ENCODE measurements at places on chromosomes 12 and 14. TPM values are rescaled to one million over a fixed set of nuclear protein-coding genes. Genes with fewer than 3 reads are reported as not detected.

DNA sequence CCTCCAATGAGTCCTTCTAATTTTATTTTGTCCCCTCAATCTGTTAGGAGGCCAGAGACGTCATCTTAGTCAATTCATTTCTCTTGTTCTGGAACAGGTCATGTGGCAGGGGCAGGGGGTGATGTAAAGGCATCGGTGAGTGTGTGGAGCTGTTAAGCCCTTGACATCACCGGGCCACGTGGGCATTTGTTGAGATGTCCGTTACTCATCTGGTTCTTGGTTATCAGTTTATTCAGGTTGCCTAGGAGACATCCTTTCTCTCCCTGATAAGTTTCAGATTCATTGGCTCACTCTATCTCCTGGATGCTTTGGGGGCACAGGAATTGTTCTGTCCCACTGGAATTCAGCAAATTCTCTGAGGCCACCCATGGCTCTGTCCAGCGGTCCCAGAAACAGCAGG, 33.6 kb upstream of the SEL1L start:
- peak; percentile 8 for DNase-seq

OR6C2 gene
- total RNA-seq, result not detected

TMPO gene
- total RNA-seq, result 163 TPM

LRRC10 gene
- total RNA-seq, result not detected

CLBA1 gene
- 3.9 TPM for total RNA-seq

GRCh38 chr12:91205811-91206210, 23.2 kb upstream of the DCN start:
- DNase-seq, result no peak

- peak; percentile 84 for DNase-seq
Observed at GRCh38 chr12:127162902-127163301, 1104.1 kb upstream of the TMEM132C start.

DNA sequence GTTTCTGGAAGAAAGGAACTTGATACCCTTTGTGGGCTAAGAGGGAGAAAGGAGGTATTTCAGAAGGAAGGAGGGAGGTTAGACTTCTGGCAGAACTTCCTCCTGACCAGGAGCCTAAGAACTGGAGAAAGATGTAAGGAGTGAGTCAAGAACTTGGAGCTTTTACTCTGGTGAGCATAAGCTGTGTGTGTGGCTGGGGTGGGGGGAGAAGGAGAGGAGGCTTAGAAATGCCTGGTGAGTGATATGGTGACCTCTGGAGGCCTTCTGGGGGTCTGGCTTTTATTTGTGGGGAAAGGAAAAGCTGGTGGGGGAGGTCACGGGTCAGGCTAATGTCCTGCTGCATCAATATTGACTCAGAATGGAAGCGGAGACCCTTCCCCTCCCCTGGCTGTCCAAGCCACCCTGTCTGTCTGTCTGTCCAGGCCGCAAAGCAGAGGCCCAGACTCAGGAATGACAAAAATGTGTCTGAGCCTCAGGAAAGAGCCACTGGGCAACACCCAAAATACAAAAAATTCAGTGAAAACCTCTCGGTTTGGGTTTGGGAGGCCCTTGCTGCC, 4.8 kb downstream of the LRP1 start:
- peak; percentile 57 for DNase-seq

- no peak for DNase-seq
Observed at GRCh38 chr14:30957813-30958370, 67.6 kb upstream of the AP4S1 start.

DNA sequence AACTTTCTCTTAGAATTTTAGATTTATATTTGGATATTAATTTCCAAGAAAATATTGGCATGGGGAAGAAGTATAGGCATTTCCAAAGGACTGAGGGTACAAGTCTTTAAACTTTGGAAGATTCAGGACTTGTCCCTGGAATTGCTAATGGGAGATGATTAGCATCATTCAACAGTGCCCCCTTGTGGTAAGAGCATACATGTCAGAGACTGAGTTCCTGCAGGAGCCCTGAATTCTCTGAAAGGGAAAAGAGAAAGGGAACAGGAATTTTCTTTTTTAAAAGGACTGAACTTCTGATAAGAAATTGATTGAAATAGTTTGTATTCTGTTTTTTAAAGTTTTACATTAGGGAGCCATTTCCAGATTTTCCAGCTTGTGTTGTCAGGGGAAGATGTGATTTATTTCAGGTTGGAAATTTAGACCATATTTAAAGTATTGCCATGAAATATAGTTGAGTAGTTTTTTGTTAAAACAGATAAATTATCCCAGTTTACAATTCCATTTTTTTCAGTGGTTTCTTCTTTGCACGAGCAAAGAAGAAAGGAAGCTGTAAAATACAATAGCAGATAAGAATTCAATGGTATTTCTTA, 44.0 kb upstream of the REP15 start:
- DNase-seq, result peak; percentile 72

DNA sequence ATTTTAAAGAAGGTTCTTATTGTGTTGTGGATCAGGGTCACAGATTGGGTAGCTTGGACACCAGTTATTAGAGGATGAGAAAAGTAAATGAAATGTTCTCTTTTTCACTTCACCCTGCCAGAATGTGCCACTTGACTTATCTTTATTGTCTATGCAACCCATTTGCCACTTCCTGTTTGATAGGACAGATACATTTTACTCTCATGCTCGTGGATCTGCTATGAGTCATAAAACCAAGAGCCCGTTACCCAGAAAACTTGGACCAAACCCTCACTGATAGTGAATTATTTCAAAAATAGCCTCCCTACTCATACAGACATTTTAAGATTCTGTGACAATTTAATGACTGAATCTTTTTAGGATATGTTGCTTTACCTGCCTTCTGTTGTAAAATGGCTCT, 1.8 kb downstream of the ISCA2 start:
- DNase-seq, result peak; percentile 31

RASSF8 gene
- total RNA-seq, result 41.7 TPM

TMPRSS12 gene
- not detected for total RNA-seq

GRCh38 chr14:84891404-84891803, 638.5 kb upstream of the FLRT2 start:
- no peak for DNase-seq

DTX1 gene
- total RNA-seq, result not detected

- DNase-seq, result peak; percentile 84
Observed at GRCh38 chr12:5259523-5259922, 172.4 kb upstream of the NTF3 start.

GRCh38 chr12:109753959-109754358, 40.3 kb downstream of the FAM222A start:
- DNase-seq, result no peak

DNA sequence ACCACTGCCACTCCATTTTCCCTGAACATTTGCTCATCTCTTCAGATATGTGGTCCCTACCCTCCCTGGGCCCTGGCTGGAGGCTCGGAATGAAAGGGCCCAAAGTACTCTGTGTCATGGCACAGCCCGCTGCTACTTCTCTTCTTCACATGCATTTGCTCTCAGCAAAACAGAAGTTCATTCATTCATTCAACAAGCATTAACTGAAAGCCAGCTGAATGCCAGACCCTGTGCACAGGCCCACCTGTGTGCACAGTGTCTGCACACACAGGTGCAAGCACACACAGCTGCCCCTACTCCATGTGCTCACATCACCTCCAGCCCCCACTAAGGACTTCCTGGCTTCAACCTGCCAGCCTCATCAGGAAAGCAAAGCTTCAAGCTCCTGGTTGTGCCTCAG, 7.8 kb downstream of the WNT1 start:
- no peak for DNase-seq

DNA sequence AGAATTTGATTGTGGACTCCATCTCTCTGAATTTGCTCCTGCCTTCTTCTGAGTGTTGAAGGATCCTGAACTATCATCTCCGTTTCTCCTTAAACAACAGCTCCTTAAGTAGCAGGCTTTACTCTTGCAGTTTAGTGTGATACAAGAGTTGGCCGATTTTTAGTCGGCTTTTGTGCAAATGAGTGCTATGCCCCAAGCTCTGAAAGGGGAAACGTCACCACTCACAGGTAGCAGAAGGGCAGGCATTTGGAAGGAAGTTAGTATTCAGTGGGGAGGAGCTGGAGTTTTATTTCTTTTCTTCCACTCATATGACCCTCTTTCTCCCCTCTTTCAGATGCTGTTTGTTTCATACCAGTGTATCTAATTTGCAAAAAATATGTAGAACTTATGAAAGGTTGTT, 36.5 kb upstream of the LRRC10 start:
- no peak for DNase-seq

- no peak for DNase-seq
Observed at GRCh38 chr14:81233615-81234014, 12.9 kb upstream of the GTF2A1 start.

DNA sequence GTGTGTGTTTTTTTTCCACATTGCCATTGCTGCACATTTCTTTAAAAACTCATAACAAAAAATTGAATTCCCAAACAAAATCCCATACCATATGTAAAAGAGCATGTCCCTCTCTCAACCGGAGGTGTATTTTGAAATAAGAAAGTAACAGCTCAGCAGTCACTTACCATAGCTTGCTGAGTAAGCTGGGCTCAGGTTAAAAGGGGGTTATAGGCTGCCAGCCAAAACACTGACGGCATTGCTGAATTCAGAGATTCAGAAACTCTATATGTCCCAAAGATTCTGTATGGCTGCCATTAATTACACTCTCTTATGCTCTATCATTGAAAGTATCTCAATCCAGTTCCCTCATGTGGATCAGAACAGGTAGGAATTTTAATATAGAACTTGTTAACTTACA, 276.0 kb downstream of the FOXG1 start:
- no peak for DNase-seq

- DNase-seq, result no peak
Observed at GRCh38 chr14:44995196-44995595, 33.2 kb downstream of the TOGARAM1 start.

DNA sequence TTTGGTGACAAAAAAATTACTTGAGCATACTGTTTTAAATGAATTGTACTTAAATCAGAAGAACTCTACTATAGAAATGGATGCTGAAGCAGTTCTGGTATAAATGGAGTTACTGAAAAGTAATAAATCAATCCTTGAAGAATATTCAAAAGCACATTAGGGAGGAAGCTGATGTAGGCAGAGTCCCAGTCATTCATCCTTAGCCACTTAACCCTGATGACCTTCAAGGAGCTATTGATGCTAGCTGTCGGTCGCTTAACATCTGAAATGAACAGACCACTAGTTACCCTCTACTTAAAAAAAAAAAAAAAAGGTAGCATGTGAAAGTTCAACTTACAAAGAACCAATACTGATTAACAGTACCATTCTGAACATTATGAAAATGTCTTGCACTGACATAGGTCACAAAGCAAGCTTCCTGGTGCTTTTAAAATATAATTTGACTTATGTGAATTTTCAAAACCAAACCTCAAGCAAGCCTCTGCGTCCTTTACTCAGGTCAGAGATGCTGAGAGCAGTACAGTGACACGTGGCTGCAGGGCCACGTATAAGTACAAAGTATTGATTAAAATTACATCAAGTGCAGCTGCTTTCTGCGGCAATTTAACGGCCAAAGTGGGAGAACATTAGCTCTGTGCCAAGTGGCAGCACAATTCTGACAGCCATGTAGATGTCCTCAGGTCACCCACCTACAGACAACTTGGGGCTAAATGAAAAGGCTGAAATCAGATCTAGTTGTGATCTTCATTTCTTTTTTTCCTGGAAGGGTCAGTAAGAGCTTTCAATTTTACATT, 18.1 kb downstream of the PPM1H start:
- DNase-seq, result no peak

DNA sequence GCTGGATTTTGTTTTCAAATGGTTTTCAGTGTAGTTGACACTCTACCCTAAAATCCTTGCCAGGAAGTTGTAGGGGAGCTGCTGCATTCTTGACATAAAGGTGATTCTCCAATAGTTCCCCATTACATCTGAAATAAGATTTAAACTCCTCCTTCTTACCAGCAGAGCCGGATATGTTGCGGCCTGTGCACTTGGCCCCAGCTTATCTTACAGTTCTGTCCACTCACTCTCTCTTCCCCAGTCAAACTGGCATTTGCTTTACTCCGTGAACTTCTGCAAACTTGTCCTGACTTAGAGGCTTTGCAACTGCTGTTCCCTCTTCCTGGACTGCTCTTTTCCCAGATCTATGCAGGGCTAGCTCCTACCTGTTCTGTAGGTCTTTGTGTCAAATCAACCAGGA, 929.5 kb downstream of the VRK1 start:
- no peak for DNase-seq

- no peak for DNase-seq
Observed at GRCh38 chr14:64117671-64118402, 176.3 kb downstream of the ESR2 start.

P2RX2 gene
- not detected for total RNA-seq

DNA sequence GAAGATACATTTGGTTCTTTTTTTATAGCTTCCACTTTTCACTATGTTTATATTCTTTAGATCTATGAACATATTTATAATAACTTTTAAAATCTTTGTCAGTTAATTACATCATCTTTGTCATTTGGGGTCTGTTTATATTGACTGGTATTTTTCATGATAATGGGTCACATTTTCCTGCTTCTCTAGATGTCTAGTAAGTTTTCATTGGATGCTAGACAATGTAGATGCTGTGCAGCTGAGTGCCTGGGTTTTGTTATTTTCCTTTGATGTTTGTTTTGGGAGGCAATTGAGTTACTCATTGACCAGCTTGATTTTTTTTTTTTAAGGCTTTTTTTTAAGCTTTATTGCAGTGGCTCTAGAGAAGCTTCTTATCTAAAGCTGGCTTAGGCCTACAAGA, 4.9 kb downstream of the MAP1LC3B2 start:
- no peak for DNase-seq

- peak; percentile 71 for DNase-seq
Observed at GRCh38 chr12:40224439-40225291, at the start of gene LRRK2. Gene LRRK2 (plus strand): TSS chr12:40224997. CDS start chr12:40225132, 135 bp downstream.

DNA sequence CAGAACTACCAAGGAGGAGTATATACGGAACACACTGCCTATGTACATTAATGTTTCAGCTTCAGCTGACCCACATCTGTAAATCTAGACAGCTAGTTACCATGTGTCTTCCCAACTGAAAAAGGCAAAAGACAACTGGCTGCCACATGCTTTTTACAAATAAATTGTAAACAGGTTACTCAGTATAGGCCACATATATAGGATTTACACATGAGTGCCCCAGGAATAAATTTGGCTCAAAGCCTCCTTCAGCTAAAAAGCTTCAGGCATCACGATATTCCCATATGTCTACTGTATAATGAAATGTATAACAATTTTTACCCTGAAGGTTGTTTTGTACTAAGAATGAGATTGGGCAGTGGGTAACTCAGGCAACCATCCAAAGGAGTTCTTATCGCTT, 175.9 kb upstream of the BMP4 start:
- DNase-seq, result peak; percentile 64

STAC3 gene
- 0.84 TPM for total RNA-seq

DNA sequence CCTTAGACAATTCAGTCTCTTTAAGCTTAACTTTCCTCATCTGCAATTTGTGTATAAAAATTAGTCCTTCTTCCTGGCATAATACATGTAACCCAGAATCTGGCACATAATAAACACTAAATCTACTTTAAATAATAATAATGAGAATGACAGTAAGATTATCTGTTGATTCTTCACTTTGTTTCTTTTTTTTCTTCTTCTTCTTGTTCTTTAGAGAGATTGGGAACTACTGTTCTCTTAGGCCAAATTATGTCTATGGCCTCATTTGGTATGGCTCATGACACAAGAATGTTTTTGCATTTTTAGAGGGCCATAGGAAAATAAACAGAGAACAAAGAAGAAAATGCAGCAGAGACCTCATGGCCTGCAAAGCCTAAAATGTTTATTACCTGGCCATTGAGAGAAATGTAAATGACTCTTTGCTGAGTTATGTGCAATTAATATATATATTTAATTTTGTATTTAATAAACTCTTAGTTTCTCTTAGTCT, 275.8 kb downstream of the SLC6A15 start:
- no peak for DNase-seq

GRCh38 chr14:100988956-100989355, 85.4 kb upstream of the RTL1 start:
- DNase-seq, result no peak
